ENCODE measurements at places on chromosomes 5 and 9. TPM values are rescaled to one million over a fixed set of nuclear protein-coding genes. Genes with fewer than 3 reads are reported as not detected.

The ITGA1 gene
- polyA plus RNA-seq, result 0.01 TPM

The PCDHB11 gene
- polyA plus RNA-seq, result not detected

The FAM170A gene
- not detected for polyA plus RNA-seq

The MSANTD3 gene
- polyA plus RNA-seq, result 4.9 TPM

GRCh38 chr9:68433531-68434110 is 77.2 kb downstream of the PGM5 start:
- no peak for DNase-seq

DNA sequence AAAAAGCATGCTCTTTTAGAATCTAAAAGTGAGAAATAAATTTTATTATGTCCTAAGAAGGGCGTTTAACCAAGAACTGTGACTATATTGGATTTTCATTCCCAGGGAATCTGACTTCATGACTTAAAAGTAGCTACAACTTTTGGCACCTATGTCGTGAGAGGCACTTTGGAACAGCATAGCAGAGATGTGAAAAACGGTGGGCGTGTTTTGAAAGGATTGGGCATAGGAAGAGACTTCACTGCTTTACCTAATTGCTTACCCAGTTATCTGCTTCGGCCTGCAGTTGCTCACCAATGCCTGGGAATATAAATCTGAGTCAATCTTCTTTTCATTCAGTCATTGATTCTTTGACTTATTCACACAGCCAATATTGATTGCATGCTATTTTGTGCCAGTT is 363.4 kb downstream of the DNAH5 start:
- no peak for DNase-seq

GRCh38 chr5:52579391-52579790 is 208.3 kb upstream of the ITGA1 start:
- no peak for DNase-seq

DNA sequence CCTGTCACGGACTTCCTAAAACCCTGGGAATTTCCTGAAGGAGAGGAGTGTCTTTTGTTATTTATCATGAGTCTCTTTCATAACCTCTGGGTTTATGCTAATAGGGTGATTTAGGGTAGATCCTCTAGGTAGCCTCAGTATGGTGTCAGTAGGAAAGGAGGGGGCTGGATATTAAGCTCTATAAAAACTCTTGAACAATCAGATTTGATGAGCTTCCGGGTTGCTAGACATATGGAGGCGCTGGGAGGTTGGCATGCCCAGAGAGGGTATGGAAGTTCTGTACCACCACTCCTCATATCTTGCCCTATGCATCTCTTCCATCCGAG is 15.6 kb upstream of the PTBP3 start:
- no peak for DNase-seq

DNA sequence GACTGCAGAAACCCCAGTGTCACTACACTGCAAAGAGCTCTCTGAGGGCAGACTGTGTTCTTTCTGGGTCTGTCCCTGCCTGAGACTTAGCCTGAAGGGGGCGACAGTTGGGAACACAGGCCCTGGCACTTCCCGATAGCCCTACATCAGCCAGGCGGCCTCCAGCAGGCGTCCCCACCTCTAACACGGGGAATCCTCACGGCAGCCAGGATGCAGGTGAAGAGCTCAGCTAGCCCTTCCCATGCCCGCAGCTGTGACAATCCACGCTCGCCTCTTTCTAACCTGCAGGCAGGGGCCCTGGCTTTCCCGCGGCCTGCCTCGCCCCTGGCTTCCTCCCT is 5.9 kb downstream of the MED22 start:
- no peak for DNase-seq

DNA sequence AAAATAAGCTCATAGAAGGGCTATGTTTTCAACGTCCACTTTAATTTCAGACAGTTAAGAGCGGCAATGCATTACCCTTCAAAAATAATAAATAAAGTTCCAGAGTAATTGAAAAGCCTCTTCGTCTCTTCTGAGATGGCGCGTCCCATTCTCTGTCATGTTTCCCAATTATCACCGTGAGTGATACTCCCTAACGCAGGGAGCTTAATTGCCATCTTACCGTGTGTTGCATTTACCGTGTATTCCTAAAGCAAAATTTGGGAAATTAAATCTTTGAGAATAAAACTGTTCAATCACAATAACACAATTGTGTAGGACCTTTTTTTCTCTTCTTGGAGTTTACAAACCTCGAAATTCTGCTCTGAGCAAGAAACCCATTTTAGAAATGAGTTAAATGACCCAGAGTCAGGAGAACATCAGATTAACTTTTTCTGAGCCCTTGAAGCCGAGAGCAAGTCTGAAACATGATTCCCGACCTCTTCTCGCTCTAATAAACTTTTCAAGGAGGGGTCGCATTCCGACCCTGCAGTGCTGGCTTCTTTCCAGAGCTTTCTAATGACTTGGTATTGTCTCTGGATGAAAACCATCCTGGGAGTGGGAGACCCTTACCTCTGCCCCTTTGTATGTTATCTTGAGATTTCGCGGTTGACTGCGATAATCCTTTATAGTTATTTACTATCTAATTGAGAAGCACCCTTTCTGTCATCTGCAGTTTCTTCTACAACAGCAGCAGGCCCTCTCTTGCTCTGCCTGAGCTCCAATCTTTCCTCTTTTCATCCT is 251.5 kb downstream of the FSTL4 start:
- DNase-seq, result no peak
